Activated CD8-positive, alpha-beta T cell treated with anti-CD3 and anti-CD28 coated beads for 36 hours (primary cell): ENCODE measurements at places on chromosomes 11 and 22. TPM values are rescaled to one million over a fixed set of nuclear protein-coding genes. Genes with fewer than 3 reads are reported as not detected.

Gene HRAS
- 30.4 TPM for total RNA-seq

Gene KRTAP5-2
- total RNA-seq = not detected

Gene CCDC116
- 0.45 TPM for total RNA-seq

Gene OR52A1
- not detected for total RNA-seq

Gene ARHGAP42
- total RNA-seq = 0.20 TPM

GRCh38 chr11:108319541-108320145 lies 96.8 kb downstream of the ATM start:
- no peak overlapping the region for H3K4me3 ChIP-seq
- peak overlapping the region; percentile 87 for H3K27ac ChIP-seq
- no peak for DNase-seq
- H3K27me3 ChIP-seq = no peaks in the 10 kb centered on the region
- peaks cover 13% of the 10 kb centered on the region for H3K4me1 ChIP-seq

DNA sequence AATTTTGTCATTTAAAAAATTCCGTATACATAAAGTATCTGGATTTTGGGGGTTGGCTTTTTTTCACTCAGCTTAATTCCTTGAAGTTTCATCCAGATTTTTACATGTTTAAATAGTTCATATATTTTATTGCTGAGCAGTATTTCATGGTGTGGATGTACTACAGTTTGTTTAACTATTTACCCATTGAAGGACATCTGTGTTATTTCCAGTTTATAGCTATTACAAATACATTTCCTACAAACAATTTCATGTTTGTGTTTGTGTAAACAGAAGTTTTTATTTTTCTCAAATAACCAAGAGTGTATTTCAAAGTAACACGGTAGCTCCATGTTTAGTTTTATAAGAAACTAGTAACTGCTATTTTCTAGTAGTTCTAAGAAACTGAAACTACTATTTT lies 299.7 kb upstream of the ANO3 start:
- no peaks in the 10 kb centered on the region for H3K36me3 ChIP-seq
- H3K4me1 ChIP-seq = no peaks in the 10 kb centered on the region
- no peak overlapping the region for H3K4me3 ChIP-seq
- DNase-seq = no peak

GRCh38 chr11:74086242-74086884 lies 77.5 kb upstream of the UCP3 start:
- no peak for DNase-seq
- H3K27me3 ChIP-seq = no peaks in the 10 kb centered on the region
- H3K4me3 ChIP-seq = no peak overlapping the region
- no peak overlapping the region for H3K27ac ChIP-seq

- no peak for DNase-seq
- no peaks in the 10 kb centered on the region for H3K36me3 ChIP-seq
- H3K27ac ChIP-seq = no peak overlapping the region
- H3K27me3 ChIP-seq = no peaks in the 10 kb centered on the region
- H3K4me1 ChIP-seq = no peaks in the 10 kb centered on the region
Observed at GRCh38 chr11:69880041-69880825, 61.0 kb upstream of the FGF3 start.

GRCh38 chr11:96162816-96163499 lies 180.0 kb downstream of the MAML2 start:
- H3K4me3 ChIP-seq = no peak overlapping the region
- H3K36me3 ChIP-seq = peaks cover 17% of the 10 kb centered on the region

- peak overlapping the region; percentile 90 for H3K27ac ChIP-seq
- DNase-seq = peak; percentile 54
- H3K36me3 ChIP-seq = peaks cover 46% of the 10 kb centered on the region
- peak overlapping the region; percentile 83 for H3K4me3 ChIP-seq
- no peaks in the 10 kb centered on the region for H3K27me3 ChIP-seq
Observed at GRCh38 chr11:316031-316701, 2.3 kb downstream of the IFITM1 start.

- no peak overlapping the region for H3K4me3 ChIP-seq
- no peak for DNase-seq
- H3K4me1 ChIP-seq = peaks cover 69% of the 10 kb centered on the region
- peak overlapping the region; percentile 43 for H3K27ac ChIP-seq
Observed at GRCh38 chr22:20563941-20564371, 56.5 kb downstream of the MED15 start.

DNA sequence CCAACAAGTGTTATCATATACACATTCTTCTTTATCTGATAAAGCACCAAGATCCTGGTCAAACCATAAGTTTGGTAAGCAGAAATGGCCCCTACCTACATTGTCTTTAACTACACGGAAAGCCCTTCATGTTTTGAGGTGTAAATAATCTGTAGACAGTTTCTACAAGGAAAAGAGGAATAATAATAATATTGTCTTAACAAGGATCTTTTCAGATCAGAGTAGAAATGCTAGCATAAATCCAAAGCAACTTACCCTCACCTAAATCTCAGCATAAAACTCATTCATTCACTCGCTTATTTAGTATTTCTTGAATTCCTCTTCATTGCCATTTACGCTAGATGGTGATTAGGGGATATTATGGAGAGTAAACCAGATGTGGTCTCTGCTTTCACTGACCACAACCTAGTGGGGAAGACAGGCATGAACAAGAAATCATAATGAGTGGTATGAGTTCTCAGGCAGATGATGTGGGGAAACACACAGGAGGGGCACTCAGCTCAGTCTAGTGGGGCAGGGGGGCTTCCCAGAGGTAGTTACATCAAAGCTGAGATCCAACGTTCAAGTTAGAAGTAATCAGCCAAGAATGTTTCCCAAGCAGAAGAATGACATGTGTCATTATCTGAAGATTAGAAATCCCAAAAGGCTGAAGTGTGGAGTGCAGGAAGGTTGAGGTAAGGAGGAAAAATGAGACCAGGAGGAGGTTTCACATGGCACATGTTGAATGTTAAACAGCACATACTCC lies 65.4 kb upstream of the ZC3H12C start:
- no peak overlapping the region for H3K27ac ChIP-seq

DNA sequence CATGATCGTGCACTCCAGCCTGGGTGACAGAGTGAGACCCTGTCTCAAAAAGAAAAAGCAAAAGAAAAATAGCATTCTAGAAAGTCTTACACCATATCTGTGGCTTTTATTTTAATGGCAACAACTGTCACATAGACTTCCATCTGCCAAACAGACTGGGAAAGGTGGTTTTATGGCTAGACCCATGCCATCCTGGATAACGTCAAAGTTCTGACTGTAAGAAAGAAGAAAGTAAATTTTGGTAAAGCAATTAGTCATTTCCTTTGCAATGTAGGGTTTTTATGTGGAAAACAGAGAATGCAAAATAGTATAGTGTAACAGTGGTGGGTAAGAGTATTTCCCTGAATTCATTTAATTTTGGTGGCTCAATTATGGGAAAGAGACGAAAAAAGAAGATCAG lies 75.5 kb upstream of the BARX2 start:
- no peak overlapping the region for H3K27ac ChIP-seq
- no peak for DNase-seq
- peaks cover 4% of the 10 kb centered on the region for H3K4me1 ChIP-seq
- peaks cover 2% of the 10 kb centered on the region for H3K27me3 ChIP-seq

- no peaks in the 10 kb centered on the region for H3K36me3 ChIP-seq
- DNase-seq = no peak
- H3K4me1 ChIP-seq = no peaks in the 10 kb centered on the region
- no peak overlapping the region for H3K27ac ChIP-seq
- no peaks in the 10 kb centered on the region for H3K27me3 ChIP-seq
Observed at GRCh38 chr11:78277314-78277994, 88.7 kb downstream of the USP35 start.

- no peak overlapping the region for H3K27ac ChIP-seq
- no peak for DNase-seq
- H3K27me3 ChIP-seq = no peaks in the 10 kb centered on the region
- no peaks in the 10 kb centered on the region for H3K4me1 ChIP-seq
- no peak overlapping the region for H3K4me3 ChIP-seq
- no peaks in the 10 kb centered on the region for H3K36me3 ChIP-seq
Observed at GRCh38 chr11:77179048-77179447, 51.0 kb downstream of the MYO7A start.

DNA sequence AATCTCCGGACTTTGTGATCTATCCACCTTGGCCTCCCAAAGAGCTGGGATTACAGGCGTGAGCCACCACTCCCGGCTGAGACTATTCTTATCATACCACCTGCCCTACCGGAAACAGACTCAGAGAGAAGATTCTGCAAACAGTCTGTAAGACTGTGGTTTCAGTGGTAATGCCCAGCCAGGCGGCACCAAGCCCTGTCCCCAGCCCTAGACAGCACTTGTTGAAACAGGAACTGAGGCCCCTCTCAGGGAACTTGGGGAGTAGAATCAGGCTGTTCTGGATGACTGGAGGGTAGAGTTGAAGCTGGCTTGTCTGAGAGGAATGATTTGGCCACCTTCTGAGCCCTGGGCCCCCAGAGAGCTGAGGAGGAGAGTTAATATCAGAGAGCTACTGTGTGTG lies 1.3 kb upstream of the INSC start:
- peaks cover 36% of the 10 kb centered on the region for H3K27me3 ChIP-seq
- H3K27ac ChIP-seq = no peak overlapping the region
- H3K4me3 ChIP-seq = no peak overlapping the region
- DNase-seq = peak; percentile 25

- H3K27me3 ChIP-seq = no peaks in the 10 kb centered on the region
- no peak overlapping the region for H3K27ac ChIP-seq
- H3K4me3 ChIP-seq = no peak overlapping the region
- H3K36me3 ChIP-seq = peaks cover 9% of the 10 kb centered on the region
- peaks cover 24% of the 10 kb centered on the region for H3K4me1 ChIP-seq
- DNase-seq = peak; percentile 30
Observed at GRCh38 chr22:37248251-37248650, 4.2 kb upstream of the RAC2 start.
